ENCODE measurements at places on chromosomes 5 and 9.

DNA sequence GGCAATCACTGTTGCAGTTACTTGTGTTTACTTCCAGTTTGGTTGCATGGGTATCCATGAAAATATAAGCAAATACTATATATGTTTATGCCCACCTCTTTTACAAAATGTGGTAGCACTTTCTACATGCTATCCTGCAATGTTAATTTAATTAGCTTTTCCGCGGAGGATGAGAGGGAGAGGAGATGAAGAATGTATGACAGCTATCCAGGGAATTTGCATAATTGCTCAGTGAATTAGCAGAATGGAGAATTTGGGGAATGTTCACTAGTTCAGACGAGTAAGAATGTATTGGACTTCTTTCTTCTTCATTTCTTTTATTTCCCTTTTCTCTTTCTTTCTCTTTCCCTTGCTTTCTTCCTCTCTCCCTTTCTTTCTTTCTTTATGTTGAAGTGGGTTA is 140.7 kb upstream of the SLC28A3 start:
- DNase-seq = no peak

- no peak for DNase-seq
Observed at GRCh38 chr5:2001300-2001699, 118.6 kb upstream of the IRX4 start.

- DNase-seq = no peak
Observed at GRCh38 chr9:36858805-36859375, 175.2 kb downstream of the PAX5 start.

DNA sequence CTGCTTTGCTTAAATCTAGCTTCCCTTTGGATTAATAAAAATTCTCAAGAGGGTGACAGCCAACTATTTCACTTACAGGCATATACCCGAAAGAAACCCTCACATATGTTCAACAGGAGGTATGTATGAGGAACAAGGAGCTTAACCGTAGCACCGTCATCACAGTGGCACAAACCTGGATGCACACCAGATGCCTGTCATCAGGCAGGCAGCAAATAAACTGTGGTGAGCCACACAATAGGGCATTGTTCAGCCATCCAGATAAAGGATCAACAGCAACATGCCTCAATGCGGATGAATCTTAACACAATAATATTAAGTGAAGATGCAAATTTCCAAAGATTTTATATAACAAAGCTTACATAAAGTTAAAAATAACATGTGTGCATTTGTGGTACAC is 5.5 kb upstream of the TNFSF15 start:
- peak; percentile 64 for DNase-seq

DNA sequence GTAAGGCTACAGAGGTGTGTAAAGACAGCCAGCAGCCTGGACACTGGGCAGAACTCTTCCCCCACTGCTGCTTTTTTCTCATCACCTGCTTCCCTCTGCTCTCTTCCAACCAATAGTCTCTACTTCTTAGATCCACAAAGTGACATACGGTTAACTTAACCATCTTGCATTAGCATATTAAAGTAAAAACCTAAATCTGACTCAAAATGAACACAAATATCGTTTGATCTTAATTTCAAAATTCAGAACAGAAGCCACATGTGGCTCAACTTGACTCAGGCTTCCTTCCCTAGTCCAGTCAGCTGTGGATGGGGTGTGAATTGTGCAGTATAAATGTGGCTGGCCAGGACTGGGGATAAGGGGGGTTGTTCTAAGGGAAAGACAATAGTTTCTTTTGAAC is 114.3 kb downstream of the STARD4 start:
- no peak for DNase-seq

DNA sequence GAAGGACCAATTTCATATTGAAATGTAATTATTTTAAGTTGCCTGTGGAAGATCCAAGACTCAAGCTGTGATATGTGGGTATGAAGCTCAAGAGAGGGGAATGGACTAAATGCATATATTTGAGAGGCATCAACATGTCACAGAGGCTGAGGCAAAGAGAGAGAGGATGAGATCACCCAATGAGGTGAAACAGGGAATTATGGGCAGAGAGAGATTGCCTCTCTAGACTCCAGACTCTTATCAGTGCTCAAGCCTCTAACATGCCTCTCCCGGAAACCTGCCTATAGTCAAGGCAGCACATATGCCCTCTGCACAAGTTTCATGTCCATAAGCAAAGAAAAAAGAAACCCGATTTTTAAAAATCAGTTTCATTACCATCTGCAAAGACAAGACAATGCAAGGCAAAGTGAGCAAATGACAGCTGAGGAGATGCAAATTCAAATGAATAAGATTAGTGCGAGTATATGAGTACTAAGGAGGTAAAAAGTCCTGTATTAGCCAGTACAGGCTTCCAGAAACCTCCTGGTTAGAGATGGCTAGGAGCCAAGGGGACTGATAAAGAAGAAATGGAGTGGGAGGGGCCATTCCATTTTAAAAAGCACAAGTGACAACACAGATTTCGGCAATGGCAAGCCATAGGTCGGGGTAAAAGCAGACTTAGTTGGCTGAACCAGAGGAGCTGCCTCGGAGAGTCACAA is 9.4 kb downstream of the APTX start:
- DNase-seq = no peak

DNA sequence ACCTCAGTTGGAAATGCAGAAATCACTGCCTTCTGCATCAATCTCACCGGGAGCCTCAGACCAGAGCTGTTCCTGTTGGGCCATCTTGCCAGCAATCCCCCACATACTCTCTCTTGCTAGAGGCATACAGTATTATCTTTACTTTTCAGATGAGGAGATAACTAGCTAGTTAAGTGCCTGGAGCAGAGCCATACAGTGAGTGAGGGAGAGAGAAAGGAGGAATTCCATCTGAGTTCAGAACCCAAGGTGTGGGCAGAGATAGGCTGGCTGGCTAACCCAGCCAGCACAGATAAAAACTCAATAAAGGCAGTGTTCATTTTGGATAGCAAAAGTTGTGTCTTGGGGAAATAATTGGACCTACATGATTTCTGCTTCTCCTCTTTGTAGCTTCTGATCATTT is 268.0 kb upstream of the KIF2A start:
- DNase-seq = no peak

- no peak for DNase-seq
Observed at GRCh38 chr9:129712634-129713401, 40.0 kb downstream of the PTGES start.

GRCh38 chr5:55062039-55062779 is 38.2 kb downstream of the GZMK start:
- no peak for DNase-seq

GRCh38 chr9:133974631-133975341 is 17.3 kb downstream of the VAV2 start:
- DNase-seq = no peak

DNA sequence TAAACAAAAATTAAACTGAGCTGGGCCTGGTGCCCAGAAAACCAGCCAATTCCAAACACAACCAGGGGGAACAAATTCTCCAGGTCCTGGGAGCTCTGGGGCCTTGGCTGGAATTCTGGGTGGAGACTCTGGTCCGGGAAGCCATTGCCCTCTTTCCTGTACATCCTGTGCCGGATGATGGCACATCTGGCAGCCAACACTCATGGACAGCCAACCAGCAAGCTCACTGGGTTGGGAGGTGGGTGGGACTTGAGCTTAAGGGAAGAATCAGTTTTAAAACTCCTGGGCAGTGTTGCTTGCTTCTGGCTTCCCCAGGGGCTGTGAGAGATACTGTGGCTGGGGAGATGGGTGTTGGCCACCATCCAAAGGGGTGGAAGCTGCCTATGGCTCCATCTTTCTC is 56.1 kb downstream of the PCDH1 start:
- DNase-seq = no peak

DNA sequence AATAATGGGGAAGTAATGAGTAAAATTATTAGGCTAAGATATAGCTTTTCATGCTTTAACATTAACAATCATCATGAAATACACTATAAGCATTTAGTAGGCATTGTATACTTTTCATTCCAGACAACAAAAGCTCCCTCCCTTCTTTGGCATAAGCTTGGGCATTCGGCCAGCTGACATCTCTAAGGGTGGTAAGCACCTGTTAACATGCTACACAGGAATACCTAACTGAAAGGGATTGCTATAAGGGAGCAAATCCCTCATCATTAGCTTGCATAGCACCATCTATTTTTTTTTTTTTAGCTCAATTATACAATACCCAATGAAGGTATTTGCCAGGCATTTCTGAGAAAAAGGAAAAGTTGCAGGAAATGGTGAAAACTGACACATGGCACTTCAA is 16.6 kb downstream of the STRBP start:
- no peak for DNase-seq

DNA sequence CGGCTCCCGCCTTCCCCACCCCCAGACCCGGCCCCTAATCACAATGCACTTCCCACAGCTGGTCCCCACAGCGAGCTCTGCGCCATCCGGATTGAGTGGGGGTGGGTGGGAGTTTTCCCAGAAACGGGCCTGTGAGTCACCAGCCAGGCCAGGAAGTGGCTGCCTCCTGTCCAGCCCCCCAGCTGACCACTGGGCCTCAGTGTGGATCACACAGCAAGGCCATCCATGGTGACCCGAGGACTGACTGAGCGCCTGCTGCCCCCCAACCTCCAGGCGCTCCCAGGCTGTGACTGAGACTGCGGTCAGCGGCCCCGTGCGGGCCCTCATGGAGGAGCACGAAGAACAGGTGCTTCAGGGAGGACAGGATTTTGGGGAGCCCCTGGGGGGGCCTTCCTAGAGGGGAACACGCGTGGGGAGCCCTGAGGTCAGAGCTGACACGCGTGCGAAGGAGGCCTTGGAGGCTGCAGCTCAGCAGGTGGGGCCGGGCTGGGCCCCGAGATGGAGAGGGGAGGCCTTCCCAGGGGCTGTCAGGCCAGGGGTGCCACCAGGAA is 48.3 kb upstream of the EGFL7 start:
- DNase-seq = peak; percentile 64

DNA sequence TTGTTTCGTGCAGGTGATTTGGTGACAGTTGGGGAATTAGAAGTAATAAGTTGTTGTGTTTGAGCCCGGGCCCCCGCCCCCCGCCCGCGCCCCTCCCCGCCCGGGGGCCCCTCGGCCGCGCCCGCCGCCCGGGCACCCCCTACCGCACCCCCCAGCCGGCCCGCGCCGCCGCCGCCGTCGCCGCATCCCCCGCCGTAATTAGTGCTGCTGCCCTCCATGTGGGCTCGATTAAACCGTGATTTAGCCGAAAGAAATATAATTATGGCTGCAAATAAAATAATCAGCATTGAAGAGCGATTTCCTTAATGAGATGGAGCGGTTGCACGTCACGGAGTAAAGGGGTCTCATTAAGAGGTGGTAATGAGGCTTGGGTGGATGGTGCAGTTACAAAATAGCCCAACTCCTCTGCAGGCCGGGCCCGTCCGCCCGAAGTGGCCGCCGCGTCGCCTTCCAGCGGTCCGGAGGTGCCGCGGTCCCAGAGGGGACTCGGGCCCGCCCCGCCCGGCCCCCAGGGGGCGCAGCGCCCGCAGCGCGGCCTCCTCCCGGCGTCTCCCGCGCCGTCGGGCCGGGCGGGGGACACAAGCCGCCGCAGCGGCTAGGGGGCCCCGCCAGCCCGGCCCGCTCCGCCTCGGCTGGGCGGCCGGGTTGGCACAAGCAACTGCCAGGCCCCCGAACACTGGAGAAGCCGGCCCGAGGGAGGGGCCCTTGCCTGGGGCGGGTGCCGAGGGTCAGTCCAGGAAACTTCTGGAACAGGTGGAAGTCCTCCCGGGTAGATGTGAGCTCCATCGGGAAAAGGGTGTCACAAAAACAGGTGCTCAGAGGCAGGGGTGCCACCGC is 6.9 kb upstream of the OTP start:
- peak; percentile 22 for DNase-seq

DNA sequence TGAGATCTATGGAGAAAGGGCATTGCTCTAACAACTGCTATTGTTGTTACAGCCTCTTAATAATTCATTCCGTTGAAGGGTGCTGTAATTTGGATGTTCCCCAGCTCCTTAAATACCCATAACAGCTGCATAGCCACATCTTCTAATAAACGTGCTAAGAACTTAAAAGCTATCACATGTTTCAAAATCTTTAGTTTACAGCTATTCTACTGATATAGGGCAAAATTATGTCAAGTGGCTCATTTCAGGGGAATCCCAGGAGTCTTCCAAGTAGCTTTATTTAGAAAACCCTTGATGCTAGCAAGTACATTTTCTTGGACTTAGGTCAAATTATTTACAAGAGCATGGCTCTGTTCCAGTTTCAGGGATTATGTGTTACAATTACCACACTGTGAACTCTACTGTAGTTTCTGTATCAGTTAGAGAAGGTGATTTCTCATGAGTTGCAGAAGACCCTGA is 990.4 kb upstream of the ACO1 start:
- DNase-seq = no peak

DNA sequence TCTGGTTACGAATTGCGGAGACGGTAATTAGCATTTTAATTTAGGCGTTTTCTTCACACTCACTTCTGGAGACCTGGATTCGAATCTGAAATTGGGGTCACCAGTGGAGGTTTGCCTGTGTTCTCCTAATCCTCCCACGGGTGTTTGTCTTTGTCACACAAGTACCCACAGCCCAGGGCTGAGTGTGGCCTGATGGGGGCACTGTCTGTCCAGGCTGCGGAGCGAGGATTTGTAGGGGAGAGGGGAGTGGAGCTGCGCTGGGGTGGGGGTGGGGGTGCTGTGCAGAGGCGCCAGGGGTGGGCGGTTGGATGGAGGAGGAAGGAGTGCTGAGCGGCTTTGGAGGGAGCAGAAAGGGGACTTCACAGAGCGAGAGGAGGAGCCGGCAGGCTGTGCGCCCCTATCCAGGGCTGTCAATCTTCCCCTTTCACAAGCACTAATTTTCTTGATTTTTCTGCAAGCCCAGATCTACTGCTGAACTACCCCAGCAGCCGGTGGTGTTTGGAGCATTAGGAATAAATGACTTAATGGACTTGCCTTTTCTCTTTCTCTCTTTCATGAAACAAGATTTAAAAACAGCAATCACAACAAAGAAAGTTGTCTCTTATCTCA is 53.1 kb downstream of the TSPAN17 start:
- DNase-seq = no peak

DNA sequence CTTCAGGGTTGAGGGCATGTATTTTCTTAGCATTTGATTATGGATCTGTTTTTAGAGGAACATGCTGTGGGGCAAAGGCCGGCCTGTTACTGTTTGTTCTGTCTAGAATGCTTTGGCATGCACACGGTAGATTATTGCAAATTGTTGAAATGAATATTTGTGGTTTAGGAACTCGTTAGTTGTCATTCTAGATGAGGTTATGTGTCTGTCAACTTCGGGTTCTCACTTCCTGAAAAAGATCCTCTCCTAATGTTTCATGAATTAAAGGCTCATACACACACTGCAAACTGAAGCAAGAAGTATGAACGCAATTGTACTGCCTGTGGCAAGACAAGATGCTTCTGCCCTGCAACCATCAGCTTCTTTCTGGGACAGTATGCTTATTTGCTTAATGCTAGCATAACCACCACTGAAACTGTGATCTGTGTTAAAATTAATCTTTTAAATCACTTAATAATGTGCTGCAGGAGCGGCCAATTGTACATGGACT is 99.6 kb downstream of the BASP1 start:
- no peak for DNase-seq

- no peak for DNase-seq
Observed at GRCh38 chr9:110142253-110142652, 65.7 kb downstream of the C9orf152 start.

DNA sequence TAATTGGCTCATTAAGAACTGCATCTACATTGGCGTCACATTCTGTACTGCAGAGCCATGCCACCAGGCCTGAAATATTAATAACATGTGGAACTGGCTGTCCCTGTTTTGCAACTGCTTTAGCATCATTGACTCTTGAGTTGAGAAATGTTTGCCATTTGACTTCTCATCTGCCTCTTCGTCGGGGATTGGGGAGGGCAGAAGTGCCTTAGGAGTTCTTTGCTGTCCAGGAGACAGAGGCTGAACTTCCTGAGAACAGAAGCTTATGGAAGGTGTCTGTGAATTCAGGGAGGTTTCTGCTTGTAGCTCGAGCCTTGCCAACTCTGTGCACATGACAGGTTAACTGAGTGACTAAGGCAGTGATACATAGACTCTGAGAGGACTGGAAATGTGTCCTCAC is 265.0 kb downstream of the KIF4B start:
- DNase-seq = no peak

Data from HT1080 (cell line).